Pancreas (tissue), 10 donors: ENCODE measurements at places on chromosomes 6 and 20.
A peak's percentile ranks its signal among the peaks of the same experiment; 100 is the strongest.

DNA sequence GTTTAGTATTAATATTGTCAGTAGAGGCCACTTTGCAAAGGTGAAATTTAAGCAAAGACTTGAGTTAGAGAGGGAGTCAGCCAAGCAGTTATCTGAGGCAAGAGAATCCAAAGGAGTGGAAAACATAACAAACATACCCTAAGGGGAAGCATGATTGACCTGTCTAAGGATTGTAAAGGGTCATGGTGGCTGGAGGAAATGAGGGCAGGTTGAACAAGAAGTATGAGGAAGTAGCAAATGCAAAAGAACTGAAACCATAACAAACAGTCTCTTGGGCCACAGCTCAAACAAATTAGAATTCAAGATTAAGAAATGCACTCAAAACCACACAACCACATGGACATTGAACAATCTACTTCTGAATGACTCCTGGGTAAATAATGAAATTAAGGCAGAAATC is 103.2 kb downstream of the FBXO5 start:
- no peak for DNase-seq

DNA sequence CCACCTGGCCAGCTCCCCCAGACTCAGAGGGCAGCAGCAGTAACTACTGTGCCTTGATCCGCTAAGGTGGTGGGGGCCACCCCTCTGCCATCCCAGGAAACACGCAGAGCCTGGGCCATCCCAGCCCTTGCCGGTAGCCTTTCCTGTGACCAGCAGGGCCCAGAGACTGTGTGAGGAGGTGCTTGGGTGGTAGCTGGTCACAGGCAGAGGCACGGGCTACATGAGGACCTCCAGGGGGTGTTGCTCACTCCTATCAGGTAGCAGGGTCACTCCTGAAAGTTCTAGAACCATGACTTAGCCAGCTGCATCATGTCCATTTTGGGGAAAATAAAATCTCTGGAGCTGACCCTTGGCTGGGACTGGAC is 22.8 kb downstream of the PCMTD2 start:
- no peak for DNase-seq

- DNase-seq = peak; percentile 65
These were observed 140.4 kb downstream of the IMPG1 start for GRCh38 chr6:75932067-75932466.

DNA sequence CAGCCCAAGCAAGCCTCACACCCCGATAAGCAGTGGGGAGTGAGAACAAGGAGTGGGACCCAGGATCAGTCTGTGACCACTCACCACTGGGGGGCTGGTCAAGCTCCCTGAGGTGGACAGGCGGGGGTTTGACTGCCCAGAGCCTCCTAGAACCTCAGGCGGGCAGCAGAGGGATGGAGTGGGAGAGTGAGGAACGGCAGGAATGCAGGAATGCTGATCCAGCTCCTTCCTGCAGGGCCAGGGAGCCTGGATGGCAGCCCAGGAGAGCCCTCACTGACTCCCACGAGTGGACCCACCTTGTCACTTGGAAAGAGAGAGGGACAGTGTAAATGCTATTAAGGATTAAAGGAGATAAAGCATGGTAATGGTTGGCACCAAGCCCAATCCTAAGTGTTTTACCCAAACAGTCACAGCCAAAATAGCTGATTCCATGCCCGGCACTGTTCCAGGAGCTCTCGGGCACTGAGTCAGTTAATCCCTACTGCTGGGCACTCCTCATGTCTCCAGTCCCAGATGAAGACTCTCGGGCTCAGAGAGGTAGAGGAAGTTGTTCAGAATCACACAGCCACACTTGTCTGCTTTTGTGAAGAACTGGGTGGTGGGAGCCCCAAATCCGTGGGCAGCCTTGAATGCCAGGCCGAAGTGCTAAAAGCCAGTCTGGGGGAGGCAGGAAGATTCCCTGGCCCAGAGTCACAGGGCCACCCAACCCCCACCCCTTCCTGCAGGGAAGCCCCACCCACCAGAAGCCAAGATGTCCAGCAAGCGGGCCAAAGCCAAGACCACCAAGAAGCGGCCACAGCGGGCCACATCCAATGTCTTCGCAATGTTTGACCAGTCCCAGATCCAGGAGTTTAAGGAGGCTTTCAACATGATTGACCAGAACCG is 3.1 kb downstream of the MYL9 start:
- no peak for DNase-seq

GRCh38 chr6:30557683-30557981 is 537 bp downstream of the PRR3 start:
- DNase-seq = no peak

DNA sequence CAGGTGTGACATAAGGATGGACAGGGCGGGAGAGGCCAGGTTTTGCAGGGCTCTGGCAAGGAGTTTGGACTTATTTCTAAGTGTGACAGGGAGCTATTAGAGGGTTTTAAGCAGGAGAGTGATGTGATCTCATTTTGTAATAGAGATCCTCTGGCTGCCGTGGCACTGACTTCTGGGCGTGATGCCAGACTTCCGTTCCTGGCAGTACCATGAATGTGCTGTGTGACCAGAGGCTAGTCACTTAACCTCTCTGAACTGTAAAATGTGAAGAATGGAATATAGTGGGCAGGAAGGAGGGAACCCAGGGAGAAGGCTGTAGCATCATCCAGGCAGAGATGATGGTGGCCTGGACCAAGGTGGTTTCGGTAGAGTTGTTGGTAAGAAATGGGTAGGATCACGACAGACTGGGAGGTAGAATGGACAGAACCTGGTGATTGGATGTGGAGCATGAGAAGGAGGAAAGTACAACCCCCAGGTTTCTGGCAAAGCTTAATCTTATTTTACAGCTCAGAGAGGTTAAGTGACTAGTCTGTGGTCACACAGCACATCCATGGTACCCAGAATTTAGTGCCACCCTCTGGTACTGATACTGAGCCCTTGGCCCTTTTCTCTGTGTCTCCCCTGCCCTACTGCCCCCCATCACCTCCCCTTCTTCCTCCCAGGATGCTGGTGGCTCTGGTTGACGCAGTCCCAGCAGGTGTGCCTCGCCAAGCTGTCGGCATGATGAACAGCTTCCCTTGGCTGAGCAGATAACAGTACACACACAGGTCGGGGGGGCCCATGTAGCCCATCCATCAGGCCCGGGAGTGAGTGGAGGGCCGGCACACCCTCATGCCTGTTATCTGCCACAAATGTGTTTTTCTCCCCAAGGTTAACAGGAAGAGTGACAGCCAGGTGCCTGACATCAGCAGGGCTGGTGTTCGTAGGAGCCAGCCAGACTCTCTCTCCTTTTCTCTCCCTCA is 52.9 kb upstream of the CTNNBL1 start:
- no peak for DNase-seq

DNA sequence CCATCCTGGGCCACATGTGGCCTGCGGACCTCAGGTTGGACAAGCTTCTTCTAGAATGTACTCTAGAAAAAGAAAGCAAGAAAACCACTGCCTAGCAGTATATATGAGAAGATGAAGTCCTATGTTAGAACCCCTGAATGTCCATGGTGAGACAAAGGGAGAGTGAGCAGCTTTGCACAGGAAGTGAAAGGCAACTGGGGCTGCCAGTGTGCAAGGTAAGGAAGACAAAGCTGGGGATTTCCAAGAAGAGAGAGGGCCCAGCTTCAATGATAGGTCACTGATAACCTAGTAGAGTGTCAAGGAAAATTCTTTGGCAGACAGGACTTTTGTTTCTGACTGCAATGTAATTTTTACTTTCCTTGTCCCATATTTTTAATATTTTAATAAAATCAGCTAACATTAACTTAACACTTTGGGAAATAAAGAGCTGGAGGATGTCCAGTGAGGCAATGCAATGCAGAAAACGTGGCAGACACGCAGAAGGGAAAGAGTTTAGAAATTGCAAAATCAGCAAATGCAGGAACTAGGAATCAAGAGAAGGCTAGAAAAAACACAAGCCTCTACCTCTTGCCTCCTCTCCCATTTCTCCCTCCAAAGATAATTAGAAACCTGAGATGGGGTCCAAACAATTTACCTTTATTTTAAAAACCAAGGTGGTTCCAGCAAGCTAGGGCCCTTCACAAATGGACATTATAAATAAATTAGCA is 47.4 kb downstream of the CYP39A1 start:
- no peak for DNase-seq

- no peak for DNase-seq
These were observed 492.1 kb upstream of the EYS start for GRCh38 chr6:66199171-66199570.

- no peak for DNase-seq
These were observed 9.8 kb downstream of the ULBP2 start for GRCh38 chr6:149951626-149952025.

- DNase-seq = no peak
These were observed 49.5 kb downstream of the TRERF1 start for GRCh38 chr6:42402184-42402583.

DNA sequence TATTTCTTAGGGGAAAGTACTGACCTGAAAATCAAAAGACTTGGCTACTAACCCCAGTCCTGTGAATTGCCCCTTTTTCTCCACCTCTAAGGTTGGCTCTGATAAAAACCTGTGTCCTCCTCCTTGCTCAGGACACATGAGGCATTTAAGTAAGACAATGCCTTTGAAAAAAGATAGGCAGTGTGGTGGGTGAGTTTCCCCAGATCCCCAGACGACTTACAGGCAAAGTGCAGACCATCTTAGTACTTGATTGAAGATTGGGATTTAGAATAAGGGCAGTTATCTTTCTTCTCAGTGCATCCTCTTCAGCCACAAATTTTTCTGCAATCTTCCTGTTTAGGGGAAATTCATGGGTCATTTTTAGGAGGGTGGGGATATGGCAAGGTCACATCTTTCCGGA is 87.8 kb downstream of the KIZ start:
- no peak for DNase-seq

DNA sequence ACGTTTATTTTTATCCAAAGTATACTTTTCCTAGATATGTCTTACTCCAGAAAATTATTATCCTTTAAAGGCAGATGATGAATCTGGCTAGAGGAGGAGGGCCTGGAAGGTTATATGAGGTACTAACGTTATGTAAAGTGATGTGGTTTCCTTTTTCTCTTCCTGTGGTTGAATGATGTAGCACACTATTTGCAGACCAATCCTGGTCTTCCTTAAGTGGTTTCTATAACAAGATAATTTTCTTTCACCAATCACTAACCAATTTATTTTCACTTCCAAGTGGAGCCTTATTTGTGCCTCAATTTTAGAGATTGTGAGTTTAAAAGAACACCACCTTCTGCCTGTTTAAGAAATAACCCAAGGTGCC is 154.6 kb upstream of the SOX4 start:
- DNase-seq = no peak

GRCh38 chr6:138105880-138106664 is 1.1 kb downstream of the PERP start:
- DNase-seq = no peak

DNA sequence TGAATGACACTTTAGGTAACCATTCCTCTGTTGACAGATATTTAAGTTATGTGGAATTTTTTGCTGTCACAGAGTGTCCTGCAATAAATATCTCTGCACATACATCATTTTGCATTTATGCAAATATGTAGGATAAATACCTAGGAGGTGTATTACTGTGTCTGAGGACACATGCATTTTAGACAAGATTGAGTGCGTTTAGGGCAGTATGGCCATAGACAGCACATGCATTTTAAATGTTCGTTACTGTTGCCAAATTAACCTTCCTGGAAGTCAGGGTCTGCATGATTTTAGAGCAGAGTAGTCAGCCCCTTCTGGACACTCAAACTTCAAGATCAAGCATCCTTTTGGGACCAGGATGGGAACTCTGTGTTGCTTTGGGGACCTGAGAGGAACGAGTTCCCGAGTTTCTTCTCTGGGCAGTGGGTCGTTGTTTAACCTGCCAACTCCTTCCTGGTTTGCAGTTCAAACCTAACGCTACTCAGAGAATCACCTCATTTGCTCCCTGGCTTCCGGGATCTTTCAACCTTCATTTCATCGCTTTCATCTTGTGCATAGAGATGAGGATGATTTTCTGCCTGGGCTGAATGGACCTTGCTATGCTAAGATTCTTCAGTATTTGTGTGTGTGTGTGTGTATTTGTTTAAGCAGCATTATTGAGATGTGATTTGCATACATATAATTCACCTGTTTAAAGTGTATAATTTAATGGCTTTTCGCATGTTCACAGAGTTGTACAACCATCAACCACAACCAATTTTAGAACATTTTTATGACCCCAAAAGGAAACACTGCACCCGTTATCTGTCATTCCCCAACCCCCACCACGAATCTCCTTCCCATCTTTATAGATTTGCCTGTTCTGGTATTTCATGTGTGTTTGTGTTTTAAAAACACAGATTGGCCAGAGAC is 9.8 kb downstream of the BCAS4 start:
- no peak for DNase-seq

- DNase-seq = no peak
These were observed 3.9 kb downstream of the SYNGAP1 start for GRCh38 chr6:33423777-33424176.

GRCh38 chr6:39062014-39062740 is 13.6 kb downstream of the GLP1R start:
- no peak for DNase-seq

GRCh38 chr6:123658848-123659247 is 22.1 kb upstream of the TRDN start:
- DNase-seq = no peak

DNA sequence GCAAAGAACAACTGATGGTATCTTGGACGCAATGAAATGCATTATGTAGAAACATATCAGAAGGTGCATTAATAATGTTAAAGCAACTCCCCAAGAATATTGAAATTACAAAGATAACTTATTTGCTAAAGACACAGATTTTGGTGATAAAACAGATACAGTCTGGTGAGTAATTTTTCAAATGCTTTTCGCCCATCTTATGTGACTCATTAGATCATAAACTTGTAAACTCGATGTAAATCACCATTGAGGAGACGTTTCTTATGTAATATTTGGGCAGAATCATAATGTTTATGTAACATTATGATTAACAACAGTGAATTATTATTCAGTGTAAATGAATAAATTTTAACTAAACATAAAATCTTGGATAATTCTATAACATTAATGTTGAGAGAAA is 608.1 kb downstream of the KIF16B start:
- DNase-seq = no peak

GRCh38 chr20:3712279-3712873 is at the start of gene SIGLEC1:
SIGLEC1 (minus strand) TSS chr20:3712600; CDS start chr20:3707128, 5,472 bp downstream.
- DNase-seq = no peak

DNA sequence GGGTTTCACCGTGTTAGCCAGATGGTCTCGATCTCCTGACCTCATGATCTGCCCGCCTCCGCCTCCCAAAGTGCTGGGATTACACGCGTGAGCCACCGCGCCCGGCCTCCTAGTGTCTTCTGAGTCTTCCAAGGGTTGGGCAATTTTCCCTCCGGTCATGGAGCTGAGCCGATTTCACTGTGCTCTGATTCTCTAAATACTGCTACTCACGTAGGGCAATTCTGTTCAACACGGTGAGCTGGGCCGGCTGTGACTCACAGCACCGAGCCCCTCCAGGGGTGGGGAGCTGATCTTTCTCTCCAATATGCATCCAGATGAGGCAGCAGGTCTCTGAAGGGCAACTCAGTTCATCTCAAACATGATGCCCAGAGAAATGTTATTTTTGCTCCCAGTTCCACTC is 71.6 kb upstream of the CD93 start:
- DNase-seq = no peak

GRCh38 chr6:4125933-4126864 is 9.2 kb downstream of the ECI2 start:
- no peak for DNase-seq
